Lower leg skin (tissue), 4 donors: ENCODE measurements at places on chromosomes 7 and 10. TPM values are rescaled to one million over a fixed set of nuclear protein-coding genes. Genes with fewer than 3 reads are reported as not detected.

DNA sequence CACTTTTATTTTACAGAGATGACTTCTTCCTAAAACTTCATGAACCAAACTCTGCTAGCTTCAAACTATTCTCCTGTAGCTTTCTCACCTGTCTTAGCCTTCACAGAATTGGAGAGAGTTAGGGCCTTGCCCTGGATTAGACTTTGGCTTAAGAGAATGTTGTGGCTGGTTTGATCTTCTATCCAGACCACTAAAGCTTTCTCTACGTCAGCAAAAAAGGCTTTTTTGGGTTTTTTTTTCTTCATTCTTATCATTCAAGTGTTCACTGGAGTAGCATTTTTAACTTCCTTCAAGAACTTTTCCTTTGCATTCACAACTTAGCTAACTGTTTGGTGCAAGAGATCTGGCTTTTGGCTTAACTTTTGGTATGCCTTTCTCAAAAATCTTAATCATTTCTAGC is 19.3 kb upstream of the CCDC172 start:
- no peak for DNase-seq

HOGA1 gene
- 2.6 TPM for total RNA-seq

CH25H gene
- total RNA-seq: 0.45 TPM

ANXA8 gene
- total RNA-seq: 94.1 TPM

- no peak for DNase-seq
Observed at GRCh38 chr10:69377933-69378332, 38.8 kb downstream of the TACR2 start.

DNA sequence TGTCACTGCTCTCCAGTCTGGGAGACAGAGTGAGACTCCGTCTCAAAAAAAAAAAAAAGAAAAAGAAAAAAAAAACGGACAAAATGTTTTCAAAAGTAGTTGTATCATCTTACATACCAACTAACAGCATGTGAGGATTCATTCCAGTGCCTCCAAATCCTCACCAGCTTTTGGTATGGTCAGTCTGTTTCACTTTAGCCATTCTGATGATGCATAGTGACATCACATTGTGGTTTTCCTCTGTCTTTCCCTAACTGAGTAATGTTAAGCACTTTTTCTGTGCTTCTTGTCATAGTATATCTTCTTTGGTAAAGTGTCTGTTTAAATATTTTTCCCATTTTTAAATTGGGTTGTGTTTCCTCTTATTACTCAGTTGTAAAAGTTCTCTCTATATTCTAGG is 251.4 kb upstream of the CTBP2 start:
- DNase-seq: no peak

- no peak for DNase-seq
Observed at GRCh38 chr10:127887541-127888415, 5.0 kb downstream of the CLRN3 start.

- peak; percentile 54 for DNase-seq
Observed at GRCh38 chr7:50648076-50648475, 82.9 kb upstream of the DDC start.

GRCh38 chr7:28236560-28236959 is 56.0 kb upstream of the JAZF1 start:
- DNase-seq: no peak

- DNase-seq: peak; percentile 30
Observed at GRCh38 chr10:71613261-71613777, 106.3 kb downstream of the C10orf105 start.

PDK4 gene
- 64.3 TPM for total RNA-seq

DNA sequence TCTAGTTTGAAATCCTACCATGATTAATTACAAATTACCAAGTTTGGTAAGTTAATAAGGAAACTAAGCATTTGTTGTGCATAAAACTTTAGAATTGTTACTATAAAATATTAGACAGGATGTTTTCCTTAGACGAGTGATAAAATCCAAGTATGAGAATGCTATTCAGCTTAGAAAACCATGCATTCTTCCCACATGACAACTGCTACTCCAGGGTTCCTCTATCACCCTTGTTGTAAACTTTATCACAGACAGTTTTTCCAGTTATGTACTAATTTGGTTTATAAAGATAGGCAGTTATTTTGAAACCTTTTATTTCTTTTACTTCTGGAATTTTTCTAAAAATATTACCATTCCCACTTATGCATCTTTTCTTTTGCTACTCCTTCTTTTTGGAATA is 52.0 kb downstream of the SIRT1 start:
- DNase-seq: no peak

- DNase-seq: no peak
Observed at GRCh38 chr7:33950047-33950714, 44.8 kb downstream of the BMPER start.

GRCh38 chr10:68721673-68722335 is 765 bp downstream of the CCAR1 start:
- no peak for DNase-seq

- DNase-seq: no peak
Observed at GRCh38 chr10:93219347-93219746, 145.7 kb downstream of the CYP26A1 start.

- no peak for DNase-seq
Observed at GRCh38 chr10:86524225-86524962, 2.8 kb upstream of the WAPL start.

ADIRF gene
- total RNA-seq: 72.0 TPM

DNA sequence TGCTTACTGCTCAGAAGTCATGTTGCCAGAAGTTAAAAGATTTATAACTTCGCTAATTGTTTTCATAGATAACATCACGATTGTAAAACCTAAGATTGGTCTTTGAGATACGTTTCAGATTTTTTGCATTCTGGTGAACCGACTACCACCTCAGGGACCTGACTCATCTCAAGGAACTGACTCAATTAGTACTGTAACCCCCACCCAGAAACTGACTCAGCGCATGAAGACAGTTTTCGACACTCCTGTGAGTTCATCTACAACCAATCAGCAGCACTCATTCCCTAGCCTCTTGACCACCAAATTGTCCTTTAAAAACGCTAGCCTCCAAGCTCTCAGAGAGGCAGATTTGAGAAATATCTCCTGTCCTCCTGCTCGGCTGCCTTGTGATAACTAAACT is 72.3 kb downstream of the ELMO1 start:
- DNase-seq: no peak

- no peak for DNase-seq
Observed at GRCh38 chr10:17213646-17214349, 12.3 kb upstream of the TRDMT1 start.

- DNase-seq: peak; percentile 81
Observed at GRCh38 chr7:75688200-75689136, 50.3 kb downstream of the HIP1 start.

- DNase-seq: no peak
Observed at GRCh38 chr10:62916141-62916603, 100.0 kb upstream of the EGR2 start.

- DNase-seq: no peak
Observed at GRCh38 chr10:133246236-133246626, 8.6 kb downstream of the VENTX start.

- DNase-seq: no peak
Observed at GRCh38 chr7:37344886-37345579, 103.6 kb downstream of the ELMO1 start.

- no peak for DNase-seq
Observed at GRCh38 chr7:121102619-121103018, 114.1 kb downstream of the CPED1 start.

CDHR1 gene
- 78.5 TPM for total RNA-seq

ITIH5 gene
- 10.7 TPM for total RNA-seq

- no peak for DNase-seq
Observed at GRCh38 chr7:147400221-147400689, 1190.3 kb upstream of the C7orf33 start.

DNA sequence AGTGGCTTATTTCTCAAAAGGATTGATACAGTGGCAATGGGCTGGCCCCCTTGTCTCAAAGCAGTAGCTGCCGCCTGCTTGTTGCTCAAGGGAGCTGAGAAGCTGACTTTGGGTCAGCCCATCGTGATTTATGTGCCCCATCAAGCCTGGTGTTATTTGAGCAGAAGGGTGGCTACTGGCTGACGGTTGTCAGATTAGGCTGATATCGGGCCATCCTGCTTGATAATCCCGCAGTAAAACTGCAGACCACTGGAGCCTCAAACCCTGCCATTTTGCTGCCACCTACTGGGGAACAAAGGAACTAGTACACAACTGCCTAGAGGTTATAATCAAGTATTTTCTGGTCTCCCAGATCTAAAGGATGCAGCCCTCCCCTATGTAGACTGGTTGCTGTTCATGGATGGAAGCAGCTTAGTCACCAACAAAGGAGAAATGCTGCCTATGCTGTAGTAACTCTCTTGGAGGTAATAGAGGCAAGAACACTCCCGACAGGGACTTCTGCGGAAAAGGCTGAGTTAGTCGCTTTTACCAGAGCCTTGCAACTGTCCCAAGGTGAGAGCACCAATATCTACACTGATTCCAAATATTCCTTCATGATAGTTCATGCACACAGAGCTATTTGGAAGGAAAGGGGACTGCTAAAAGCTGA is 65.9 kb upstream of the ZNF92 start:
- peak; percentile 23 for DNase-seq

CPN1 gene
- total RNA-seq: not detected

DNA sequence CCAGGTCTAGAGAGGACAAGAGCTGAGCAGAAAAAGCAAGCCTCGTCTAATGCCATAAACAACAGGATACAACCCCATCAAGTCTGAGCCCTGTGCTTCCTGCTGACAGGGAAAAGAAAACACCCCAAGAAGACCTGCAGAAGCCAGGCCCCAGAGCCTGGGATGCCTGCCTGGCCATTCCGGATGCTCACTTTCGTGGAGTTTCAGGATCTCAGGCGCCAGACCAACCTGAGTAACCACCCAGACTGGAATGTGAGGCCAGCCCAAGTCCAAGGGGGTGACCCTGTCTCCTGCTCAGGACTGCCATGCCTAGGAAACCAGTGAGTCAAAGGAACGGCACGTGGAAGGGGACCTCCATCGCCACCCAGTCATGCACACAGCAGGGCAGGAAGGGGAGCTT is 74.3 kb downstream of the PLXNA4 start:
- no peak for DNase-seq

FAM25C gene
- total RNA-seq: 69.4 TPM

GRCh38 chr7:96088579-96088978 is 233.3 kb downstream of the SLC25A13 start:
- DNase-seq: no peak

DNA sequence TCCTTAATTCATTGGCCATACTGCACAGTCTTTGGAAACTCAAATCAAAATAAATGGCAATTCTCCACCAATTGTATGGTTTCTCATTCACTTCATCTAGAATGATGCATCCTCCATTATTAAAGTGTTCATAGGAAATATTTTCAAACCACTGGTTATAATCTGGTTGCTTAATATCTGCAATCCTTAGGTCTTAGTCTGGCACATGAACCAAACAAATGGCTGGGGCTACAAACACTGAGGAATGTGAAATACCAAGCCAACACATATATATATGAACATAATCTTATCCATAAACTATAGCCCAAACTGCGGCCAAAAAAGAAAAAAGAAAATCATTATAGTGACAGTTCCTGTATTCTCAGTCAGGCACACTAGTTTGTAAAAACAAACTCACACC is 5.7 kb upstream of the MSS51 start:
- DNase-seq: no peak

DNA sequence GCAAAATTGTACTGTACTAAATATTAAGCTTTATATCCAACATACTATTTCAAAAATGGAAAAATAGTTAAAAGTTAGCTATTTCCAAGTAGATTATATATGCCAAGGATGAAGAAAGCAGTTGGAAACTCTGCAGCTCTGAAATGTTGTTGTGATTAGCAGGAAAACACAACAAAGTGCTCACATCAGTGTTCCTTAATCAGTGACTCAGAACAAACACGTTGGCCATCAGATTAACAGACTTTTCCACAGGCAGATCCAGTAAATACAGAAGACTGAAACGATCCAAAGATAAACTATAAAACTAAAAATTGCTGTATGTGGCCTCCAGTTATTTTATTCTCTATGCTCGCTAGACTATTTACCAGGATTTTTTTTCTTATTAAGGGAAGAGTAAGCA is 99.6 kb upstream of the SEMA3D start:
- DNase-seq: peak; percentile 20

DNA sequence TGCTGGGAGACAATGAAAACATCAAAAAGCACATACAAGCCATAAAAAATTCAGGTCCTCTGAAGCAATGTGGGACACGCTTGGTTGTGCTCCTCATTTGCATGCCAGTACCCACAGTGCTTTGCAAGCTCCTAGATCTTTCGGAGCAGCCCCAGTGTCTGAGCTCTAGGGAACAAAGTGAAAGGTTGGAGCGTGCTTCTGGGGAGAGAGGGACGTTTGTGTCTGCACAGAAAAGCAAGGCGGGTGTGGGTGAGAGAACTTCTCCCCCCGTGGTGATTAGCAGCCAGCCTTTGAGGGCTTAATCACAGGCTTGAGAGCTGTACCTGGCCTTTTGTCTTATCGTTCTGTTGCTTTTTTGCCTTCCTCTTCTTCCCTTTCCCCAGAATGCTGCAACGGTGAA is 76.7 kb upstream of the HABP2 start:
- no peak for DNase-seq

DNA sequence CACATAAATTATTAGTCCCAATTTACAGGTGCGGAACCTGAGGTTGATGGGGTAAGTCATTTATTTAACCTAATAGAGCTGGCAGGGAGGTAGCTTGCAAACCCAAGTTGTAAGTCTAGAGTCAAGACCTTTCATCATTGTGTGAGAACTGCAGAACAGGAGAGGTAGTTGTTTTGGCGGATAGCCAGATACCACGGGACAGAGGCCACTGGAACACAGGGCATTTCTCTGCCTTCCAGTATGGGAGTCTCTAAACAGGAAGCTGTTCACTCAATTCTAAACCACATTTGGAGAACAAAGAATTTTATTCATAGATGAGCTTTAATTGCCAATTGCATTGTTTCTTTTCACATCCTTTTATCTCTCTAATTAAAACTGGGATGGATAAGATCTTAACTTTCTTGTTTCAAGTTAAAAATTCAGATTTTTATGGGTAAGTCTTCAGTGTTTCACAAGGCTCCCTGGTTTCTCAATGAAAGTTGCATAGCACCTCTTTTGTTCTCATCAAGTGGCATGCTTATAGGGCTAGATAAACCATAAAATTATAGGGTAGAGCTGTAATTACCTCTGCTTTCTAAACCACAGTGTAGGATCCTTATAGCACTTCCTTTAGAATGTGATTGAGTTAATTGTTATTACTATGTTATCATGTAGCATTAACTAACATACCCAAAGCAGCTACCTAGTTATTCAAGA is 489.0 kb downstream of the GATA3 start:
- no peak for DNase-seq

GRCh38 chr10:129710510-129710847 is 243.4 kb downstream of the MGMT start:
- DNase-seq: no peak

- DNase-seq: no peak
Observed at GRCh38 chr7:120402801-120403200, 129.8 kb downstream of the KCND2 start.

SORCS3 gene
- total RNA-seq: 0.32 TPM

DNA sequence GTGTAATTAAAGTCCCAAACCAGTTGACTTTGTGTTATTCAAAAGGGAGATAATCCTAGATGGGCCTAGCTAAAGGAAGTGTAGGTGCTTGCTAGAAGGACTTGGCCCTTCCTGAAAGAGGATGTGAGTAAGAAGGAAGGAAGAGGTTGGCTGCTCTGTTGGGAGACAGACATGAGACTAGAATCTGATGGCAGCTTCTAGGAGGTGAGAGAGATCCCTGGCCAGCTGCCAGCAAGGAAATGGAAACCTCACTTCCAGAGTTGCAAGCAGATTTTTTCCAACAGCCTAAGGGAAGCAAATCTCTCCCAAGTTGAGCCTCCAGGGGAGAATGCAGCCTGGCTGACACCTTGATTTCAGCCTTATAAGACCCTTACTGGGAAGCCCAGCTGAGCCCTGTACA is 368.4 kb upstream of the ZMIZ1 start:
- peak; percentile 68 for DNase-seq
